ENCODE measurements at places on chromosomes 16 and 17.
A peak's percentile ranks its signal among the peaks of the same experiment; 100 is the strongest.

DNA sequence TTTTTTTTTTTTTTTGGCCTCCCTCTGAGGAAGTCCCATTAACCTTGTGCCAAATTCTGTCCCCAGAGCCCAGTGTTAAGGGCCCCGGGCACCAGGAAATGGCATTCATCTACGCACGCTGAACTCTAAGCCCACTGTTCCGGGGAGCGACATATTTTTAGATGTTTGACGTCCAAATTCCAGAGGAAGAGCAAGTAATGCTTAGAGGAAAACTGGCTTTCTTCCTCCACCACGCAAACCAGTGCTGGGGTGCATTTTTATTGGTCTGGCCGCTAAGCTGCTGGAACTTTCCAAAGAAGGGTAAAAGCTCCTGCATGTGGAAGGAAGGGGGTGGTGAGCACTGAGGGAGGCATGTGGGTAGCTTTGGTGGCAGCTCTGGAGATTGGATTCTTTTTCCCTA lies 8.3 kb downstream of the WFDC1 start:
- DNase-seq, result no peak

DNA sequence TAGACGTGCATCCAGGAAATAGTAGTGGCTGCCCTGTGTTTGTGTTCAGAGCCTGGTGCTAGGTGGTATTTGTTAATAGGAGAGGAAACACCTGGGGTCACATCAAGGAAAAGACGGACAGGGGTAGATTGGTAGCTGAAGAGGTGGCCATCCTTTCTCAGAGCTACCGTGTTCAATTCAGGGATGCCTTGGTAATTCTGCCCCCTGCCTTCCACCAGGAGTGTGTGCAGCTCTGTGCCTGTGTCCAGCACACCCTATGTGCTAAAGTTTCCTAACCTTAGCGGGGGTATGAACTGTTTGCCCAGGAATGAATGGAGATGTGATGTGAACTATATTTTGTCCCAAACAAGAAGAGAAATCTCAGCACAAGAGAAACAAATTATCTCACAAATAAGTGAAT lies 174.1 kb upstream of the MPHOSPH6 start:
- no peak for DNase-seq

GRCh38 chr17:69854225-69854780 lies 220.7 kb upstream of the KCNJ16 start:
- no peak for DNase-seq

- no peak for DNase-seq
Observed at GRCh38 chr17:40068584-40068916, 5.8 kb downstream of the THRA start.

GRCh38 chr17:38561416-38562214 lies 44.1 kb downstream of the SRCIN1 start:
- DNase-seq, result peak; percentile 69
